Activated CD4-positive, alpha-beta T cell treated with anti-CD3 and anti-CD28 coated beads, Interleukin-10, Interleukin-2, amounts not matched to agents 100 ng/mL and 50 ng/mL, durations not matched to agents 16 hours and 8 hours (primary cell): ENCODE measurements at places on chromosomes 16 and 17.

GRCh38 chr16:1152651-1153259 lies at the start of gene CACNA1H:
CACNA1H (plus strand) TSS chr16:1153106; CDS start chr16:1153738, 632 bp downstream.
- peak; percentile 36 for DNase-seq

GRCh38 chr17:73226556-73227172 lies 33.8 kb downstream of the COG1 start:
- peak; percentile 47 for DNase-seq

GRCh38 chr16:75267631-75268264 lies 16.3 kb upstream of the BCAR1 start:
- DNase-seq: no peak

DNA sequence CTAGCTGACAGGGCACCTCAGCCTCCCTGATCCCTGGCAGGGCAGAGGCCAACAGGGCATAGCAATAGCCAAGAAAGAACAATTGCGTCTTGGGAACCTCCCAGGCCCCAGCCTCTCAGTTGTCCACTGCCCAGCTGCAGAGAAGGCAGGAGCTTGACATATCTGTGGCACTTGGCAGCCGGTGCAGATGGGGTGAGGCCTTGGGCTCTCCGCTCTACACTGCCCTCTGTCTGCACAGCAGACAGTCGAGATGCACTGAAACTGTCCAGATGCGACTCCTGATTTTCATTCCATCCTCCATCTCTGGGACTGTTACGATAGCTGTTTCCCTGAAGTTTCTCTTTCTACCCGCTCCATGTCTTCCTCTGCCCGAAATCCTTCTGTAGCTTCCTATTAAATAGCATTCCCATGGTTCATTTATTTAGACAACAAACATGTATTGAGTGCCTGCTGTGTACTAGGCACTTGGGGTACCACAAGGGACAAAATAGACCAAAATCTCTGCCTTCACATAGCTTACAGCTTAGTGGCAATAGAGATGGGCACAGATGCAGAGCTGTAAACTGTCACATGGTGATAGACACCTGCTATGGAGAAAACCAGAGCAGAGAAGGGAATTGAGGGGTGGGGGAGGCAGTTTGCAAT lies 3.3 kb downstream of the POLR3E start:
- DNase-seq: peak; percentile 65

DNA sequence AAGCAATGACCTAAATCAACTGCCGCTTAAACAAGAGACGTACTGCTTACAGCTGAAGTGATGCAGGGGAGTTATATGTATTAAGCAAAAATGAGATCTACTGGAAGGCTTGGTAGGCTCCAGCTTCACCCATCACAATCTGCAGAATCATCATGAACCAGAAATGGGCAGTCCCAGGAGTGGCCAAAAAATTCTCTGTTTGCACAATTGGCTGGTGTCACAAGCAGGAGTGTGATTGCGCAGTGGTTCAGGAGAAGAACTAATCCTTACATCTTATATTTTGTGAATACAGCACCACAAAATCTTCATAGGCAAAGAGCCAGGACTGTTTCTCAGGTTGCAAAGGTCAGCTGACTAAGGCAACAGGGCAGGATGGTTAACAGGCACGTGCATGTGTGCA lies 75.9 kb downstream of the CES1 start:
- no peak for DNase-seq

GRCh38 chr16:28924399-28924761 lies 658 bp downstream of the RABEP2 start:
- DNase-seq: no peak

DNA sequence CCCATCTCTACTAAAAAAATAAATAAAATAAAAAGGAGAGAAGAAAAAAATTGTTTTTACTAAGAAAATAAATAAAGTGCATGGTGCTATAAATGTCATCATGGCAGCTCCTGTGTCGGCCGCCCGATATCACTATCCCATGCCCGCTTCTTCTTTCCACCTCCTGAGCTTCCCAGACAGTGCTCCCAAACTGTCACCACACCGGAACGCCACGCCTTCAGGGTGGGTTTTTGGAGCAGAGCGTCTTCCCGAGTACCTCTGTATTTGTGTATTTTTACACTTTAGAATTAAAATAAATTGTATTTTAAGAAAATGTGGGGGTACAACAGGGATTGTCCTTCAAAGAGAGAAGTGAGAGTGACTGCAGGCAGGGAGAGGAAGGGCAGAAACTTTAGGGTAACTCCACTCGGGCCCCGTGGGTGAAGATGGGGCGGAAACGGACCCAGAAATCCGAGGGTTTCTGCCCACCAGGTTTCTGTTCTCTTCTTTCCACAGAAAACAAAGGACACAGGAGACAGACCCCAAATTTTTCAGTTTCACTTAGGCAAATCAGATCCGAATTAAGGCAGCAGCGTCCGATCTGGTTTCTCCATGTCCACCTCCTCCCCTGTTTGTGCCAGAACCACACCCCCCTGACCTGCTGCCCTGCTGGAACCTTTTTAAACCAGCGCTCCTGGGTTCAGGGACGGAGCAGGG lies 3.6 kb upstream of the ITGAX start:
- DNase-seq: no peak

GRCh38 chr17:69325518-69326376 lies 1.2 kb downstream of the ABCA5 start:
- no peak for DNase-seq

DNA sequence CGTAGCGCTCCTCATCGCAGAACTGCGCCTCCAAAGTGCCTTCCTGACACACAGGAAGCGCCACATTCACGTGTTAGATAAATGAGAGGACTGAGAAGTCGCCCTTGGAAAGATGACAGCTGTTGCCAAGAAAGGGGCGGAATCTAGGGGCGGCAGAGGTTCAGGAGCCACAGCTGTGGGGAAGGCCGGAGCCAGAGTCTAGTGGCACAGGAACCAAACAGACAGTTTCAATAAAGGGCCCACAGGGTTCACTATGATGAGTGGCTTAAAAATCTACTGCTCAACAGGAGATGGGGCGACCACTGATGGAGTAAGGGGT lies 4.7 kb downstream of the FLCN start:
- no peak for DNase-seq

- DNase-seq: no peak
Observed at GRCh38 chr16:67156143-67156844, 3.4 kb downstream of the TRADD start.

GRCh38 chr16:69930117-69930776 lies 20.9 kb upstream of the CLEC18A start:
- peak; percentile 70 for DNase-seq

DNA sequence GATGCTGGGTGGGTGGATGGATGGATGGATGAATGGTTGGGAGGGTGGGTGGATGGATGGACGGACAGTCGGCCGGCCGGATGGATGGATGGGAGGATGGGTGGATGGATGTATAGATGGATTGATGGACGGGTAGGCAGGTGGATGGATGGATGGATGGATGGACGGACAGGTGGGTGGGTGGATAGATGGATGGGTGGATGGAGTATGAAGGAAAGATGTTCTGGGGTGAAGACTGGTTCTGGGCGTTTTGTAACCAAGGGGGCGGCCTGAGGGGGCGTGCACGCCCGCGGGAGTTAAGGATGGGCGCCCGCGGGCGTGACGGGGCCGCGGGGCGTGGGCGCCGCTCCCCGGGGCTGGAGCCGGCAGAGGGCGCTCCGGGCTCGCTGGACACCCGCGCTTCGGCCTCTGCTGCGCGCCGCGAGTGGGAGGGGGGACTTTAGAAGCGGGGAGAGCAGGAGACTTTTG lies at the start of gene NECAB2:
NECAB2 (plus strand) TSS at position 407 of the 468 bp plus-strand sequence. CDS start 405 bp downstream, outside the sequence.
- peak; percentile 26 for DNase-seq

DNA sequence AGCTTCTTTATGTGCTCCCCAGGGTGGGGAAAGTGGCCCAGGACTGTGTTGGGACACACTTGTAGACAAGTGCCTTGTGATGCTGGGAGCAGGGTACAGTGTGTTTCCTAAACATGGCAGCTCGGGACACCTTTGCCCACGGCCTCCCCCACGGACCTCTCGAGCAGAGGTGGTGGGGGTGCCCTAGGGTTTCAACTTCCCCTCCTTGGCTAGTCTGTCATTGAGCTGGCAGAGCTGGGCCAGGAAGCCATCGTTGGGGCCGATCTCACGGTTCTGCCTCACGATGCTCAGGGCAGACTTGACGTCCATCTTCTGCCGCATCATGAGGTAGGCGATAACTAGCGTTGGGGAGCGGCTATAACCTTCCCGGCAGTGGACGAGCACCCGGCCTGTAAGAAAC lies 9.4 kb downstream of the DUSP3 start:
- DNase-seq: no peak

DNA sequence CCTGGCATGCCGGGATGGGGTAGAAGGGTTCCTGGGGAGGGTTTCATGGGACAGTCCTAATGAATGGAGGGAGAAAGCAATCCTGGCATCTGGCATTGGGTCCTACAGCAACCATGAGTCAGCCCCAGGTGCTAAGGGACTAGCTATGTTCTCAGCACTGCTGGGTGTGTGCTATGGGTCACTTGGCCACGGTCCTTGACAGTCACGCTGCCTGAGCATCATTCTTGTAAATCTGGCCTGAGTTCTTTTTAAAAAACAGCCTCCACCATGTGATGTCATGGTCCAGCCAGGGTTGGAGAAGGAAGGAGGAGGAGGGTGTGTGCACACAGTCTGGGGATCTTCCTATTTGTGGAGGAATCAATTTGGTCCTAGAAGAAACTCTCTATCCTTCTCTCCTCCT lies 6.2 kb upstream of the RAMP2 start:
- DNase-seq: no peak

GRCh38 chr17:44899074-44899782 lies at the start of gene EFTUD2:
EFTUD2 (minus strand) TSS chr17:44899445; CDS start chr17:44894521, 4,924 bp downstream.
- peak; percentile 93 for DNase-seq

GRCh38 chr16:22670044-22670536 lies 143.9 kb upstream of the HS3ST2 start:
- no peak for DNase-seq

DNA sequence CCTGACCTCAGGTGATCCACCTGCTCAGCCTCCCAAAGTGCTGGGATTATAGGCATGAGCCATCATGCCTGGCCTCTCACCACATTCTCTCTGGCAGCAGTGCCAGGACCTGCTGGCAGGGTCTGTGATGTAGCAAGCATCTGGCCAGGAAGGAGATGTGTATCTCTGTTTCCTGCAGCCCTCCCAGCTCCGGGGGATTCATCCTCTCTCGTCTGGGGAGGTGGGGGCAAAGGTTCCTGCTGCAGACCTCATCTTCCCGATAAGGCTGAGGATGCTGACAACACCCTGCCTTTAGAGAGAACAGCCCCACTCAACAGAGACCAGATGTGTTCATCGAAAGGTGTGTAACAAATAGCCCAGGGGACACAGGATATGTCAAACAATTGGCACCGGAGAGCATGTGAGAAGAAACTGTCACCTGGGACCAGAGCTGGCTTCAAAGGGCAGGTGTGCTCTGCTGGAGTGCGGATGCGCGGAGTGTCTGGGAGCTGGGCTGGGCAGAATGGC lies 54.8 kb upstream of the SEC14L1 start:
- DNase-seq: no peak

DNA sequence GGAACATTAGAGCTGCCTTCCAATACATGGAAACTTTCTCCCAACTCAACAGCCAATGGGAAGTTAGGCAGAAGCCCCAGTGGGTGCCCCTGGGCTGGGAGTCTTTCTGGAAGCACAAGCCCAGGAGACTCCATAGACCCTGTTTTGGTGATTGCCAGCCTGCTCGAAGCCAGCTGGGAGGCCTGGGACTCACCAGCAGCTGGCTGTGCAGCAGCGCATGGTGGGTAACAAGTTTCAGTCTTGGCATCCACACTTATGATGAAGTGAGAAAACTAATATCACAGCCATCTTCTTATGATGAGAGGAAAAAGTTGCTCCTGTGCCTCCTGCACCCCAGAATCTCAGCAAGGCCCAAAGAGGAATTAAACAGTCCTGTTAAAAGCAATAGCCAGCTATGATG lies 522.5 kb upstream of the CDH5 start:
- no peak for DNase-seq

DNA sequence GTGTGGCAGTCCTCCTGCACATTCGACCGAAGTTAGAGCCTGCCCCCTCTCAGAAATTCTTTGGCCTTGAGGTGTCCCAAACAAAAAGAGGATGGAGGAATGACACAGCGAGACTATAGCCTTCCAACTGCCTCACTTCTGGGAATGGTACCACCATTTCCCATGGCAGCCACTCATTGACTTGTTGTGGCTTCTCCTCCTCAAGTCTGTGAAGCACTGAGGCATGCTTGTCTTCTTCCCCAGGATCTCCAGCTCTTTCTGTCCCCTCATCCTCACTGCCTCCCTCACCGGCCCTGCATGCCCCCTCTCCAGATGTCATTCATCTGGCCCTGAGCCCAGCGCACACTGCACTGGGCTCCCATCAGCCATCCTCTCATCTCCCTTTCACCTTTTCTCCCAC lies 43.7 kb upstream of the DNAH9 start:
- no peak for DNase-seq

DNA sequence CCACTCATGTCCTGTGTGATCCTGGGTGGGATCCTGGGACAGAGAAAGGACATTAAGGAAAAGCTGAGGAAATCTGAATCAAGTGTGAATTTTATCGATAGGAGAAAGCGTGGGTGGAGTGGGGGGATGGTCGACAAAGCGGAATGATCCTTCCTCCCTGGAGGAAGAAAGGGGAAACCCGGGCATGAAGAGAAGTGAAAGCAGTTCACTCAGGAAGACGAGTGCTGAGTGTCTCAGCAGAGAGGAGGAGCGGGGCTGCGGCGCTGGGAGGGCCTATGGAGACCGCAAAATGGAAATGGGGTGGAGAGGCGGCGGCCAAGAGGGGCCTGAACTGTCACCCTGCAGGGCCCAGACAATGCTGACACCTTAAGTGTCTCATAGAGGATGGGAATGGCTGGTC lies 8.7 kb downstream of the ZDHHC7 start:
- DNase-seq: no peak

DNA sequence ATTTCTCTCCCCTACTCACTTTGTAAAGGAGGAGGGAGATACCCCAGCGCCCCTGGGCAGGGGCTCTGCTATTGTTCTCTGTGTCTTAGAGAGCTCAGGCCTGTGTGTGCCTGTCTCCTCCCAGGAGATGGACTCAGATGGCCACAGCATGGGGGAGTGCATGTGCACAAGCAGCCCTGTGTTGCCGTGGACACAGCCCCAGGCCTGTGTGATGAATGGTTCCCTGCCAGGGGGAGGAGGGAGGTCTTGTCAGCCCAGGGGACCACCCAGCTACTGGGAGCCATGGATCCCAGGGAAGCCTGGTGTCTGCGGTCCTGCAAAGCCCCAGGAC lies 26.3 kb downstream of the GINS2 start:
- no peak for DNase-seq
